ENCODE measurements at places on chromosomes 16 and 17. TPM values are rescaled to one million over a fixed set of nuclear protein-coding genes. Genes with fewer than 3 reads are reported as not detected.

Gene GAST
- not detected for polyA plus RNA-seq

Gene MEIOC
- polyA plus RNA-seq = 0.34 TPM

Gene GFAP
- 0.52 TPM for polyA plus RNA-seq

Gene EVI2B
- polyA plus RNA-seq = 0.49 TPM

Gene KRTAP1-5
- polyA plus RNA-seq = 134 TPM

Gene KIF1C
- 39.8 TPM for polyA plus RNA-seq

Gene KRTAP2-1
- not detected for polyA plus RNA-seq

Gene SHBG
- 0.96 TPM for polyA plus RNA-seq

Gene RUNDC3A
- not detected for polyA plus RNA-seq

Gene CEMP1
- polyA plus RNA-seq = 2.9 TPM

Gene ACSM5
- not detected for polyA plus RNA-seq

Gene MGAT5B
- polyA plus RNA-seq = not detected

Gene TBC1D3C
- polyA plus RNA-seq = not detected

Gene SLC35G6
- polyA plus RNA-seq = not detected

Gene CCDC154
- polyA plus RNA-seq = 0.09 TPM

Gene B4GALNT2
- polyA plus RNA-seq = not detected

Gene MMP28
- polyA plus RNA-seq = 0.25 TPM

Gene KRTAP3-2
- polyA plus RNA-seq = not detected

Gene PDE6G
- polyA plus RNA-seq = not detected

Gene CTRB2
- polyA plus RNA-seq = not detected

Gene PRKCB
- not detected for polyA plus RNA-seq

Gene EVPLL
- polyA plus RNA-seq = not detected

Gene TEX19
- not detected for polyA plus RNA-seq

Gene NTN3
- not detected for polyA plus RNA-seq

Gene PDK2
- 56.0 TPM for polyA plus RNA-seq

Gene KRTAP3-1
- polyA plus RNA-seq = not detected

Gene POLDIP2
- 105 TPM for polyA plus RNA-seq

Gene CCL16
- polyA plus RNA-seq = not detected

Gene SECTM1
- 1.4 TPM for polyA plus RNA-seq

Gene KRTAP4-6
- polyA plus RNA-seq = not detected

Gene ADAP2
- not detected for polyA plus RNA-seq

Gene LGALS9B
- polyA plus RNA-seq = not detected

Gene HS3ST4
- polyA plus RNA-seq = not detected

Gene ADGRG3
- polyA plus RNA-seq = not detected

Gene MMP2
- polyA plus RNA-seq = 1,457 TPM

Gene MT4
- polyA plus RNA-seq = not detected

Gene BCL7C
- polyA plus RNA-seq = 62.5 TPM

Gene STH
- not detected for polyA plus RNA-seq

Gene SDR42E2
- polyA plus RNA-seq = not detected

Gene SP6
- polyA plus RNA-seq = not detected

Gene MPP3
- 4.8 TPM for polyA plus RNA-seq
